ENCODE measurements at places on chromosomes 4 and X. TPM values are rescaled to one million over a fixed set of nuclear protein-coding genes. Genes with fewer than 3 reads are reported as not detected.

The NDNF gene
- 4.8 TPM for total RNA-seq

The CEP135 gene
- 11.1 TPM for total RNA-seq

The CENPVL2 gene
- total RNA-seq: not detected

The GRXCR1 gene
- not detected for total RNA-seq

The POU3F4 gene
- not detected for total RNA-seq

The CFAP47 gene
- not detected for total RNA-seq

The SMARCA5 gene
- total RNA-seq: 25.8 TPM

Data from subcutaneous adipose tissue (tissue), 4 donors.